ENCODE measurements at places on chromosomes 12 and 14.

- no peak for DNase-seq
Measured at GRCh38 chr14:89336338-89336737, 80.7 kb downstream of the FOXN3 start.

- no peak for DNase-seq
Measured at GRCh38 chr12:105221583-105222283, 14.2 kb downstream of the APPL2 start.

- no peak for DNase-seq
Measured at GRCh38 chr14:102280376-102280962, 24.5 kb downstream of the MOK start.

DNA sequence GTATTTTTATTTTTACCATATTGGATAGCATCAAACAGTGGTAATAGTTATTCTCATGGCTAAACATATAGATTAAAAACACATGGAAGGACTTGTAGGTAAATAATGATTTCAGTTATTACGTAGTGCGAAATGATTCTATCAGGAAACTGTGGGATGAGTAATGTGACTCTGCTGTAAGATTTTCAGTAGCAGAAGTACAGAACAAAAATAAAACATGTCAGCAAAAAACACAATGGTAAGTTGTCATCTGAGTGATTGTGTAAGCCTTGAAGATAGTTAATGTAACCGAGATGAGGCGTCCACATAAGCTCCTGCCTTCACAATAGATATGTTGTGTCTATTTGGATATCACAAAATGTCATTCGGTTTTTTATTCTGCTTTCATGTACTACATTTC lies 99.8 kb downstream of the BORCS5 start:
- no peak for DNase-seq

- no peak for DNase-seq
Measured at GRCh38 chr12:94122591-94122990, 25.8 kb upstream of the PLXNC1 start.

GRCh38 chr12:42485823-42486222 lies 103.7 kb downstream of the PRICKLE1 start:
- no peak for DNase-seq

GRCh38 chr12:132481771-132482745 lies 7.9 kb upstream of the FBRSL1 start:
- no peak for DNase-seq

- no peak for DNase-seq
Measured at GRCh38 chr12:100265732-100266584, 921 bp downstream of the DEPDC4 start.

- no peak for DNase-seq
Measured at GRCh38 chr12:85632390-85632789, 203.8 kb downstream of the RASSF9 start.

GRCh38 chr12:12788131-12788530 lies 2.7 kb downstream of the APOLD1 start:
- DNase-seq, result no peak

GRCh38 chr12:30416631-30417030 lies 279.0 kb downstream of the IPO8 start:
- DNase-seq, result no peak

DNA sequence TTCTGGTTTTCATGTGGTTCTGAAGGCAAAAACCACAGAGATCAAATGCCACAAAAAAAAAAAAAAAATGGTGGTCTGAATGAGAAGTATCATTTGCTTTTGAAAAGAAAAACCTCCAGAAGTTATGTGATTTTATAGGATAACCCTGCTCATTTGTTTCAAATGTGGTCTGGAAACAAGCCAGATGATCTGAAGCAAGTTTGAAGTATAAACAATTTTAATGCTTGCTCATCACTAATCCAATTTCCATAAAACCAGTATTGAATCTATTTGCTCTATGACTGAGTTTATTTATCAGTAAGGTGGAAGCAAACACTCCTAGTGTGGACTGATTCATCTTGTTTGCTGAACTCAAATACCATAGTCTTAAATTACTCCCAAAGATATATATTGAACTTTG lies 407.3 kb upstream of the FLRT2 start:
- DNase-seq, result no peak

- DNase-seq, result no peak
Measured at GRCh38 chr12:61254225-61254624, 1006.0 kb upstream of the USP15 start.

GRCh38 chr12:132651444-132652100 lies 33.0 kb downstream of the P2RX2 start:
- no peak for DNase-seq

DNA sequence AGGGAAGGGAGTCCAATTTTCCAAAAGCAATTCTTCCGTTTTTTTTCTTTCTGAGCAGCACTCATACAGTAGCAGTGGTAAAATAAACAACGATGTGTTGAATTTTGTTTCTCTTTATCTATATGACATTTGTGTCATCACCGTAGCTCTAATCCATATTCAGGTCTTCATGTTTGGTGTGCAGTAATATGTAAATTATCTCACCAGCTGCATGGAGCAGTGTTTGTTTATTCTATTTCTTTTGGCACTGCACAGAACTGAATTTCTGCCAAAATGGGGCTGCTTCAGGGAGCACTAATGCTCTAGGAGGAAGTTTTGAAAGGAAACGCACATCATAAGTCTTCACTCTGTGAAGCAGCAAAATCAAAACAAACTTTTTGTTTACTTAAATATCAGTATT lies 130.0 kb upstream of the NPAS3 start:
- DNase-seq, result no peak

- no peak for DNase-seq
Measured at GRCh38 chr12:64933791-64934190, 109.3 kb downstream of the TBC1D30 start.

GRCh38 chr12:50047693-50048250 lies 9.6 kb upstream of the ASIC1 start:
- DNase-seq, result no peak

- no peak for DNase-seq
Measured at GRCh38 chr12:31999692-32000091, 40.5 kb downstream of the RESF1 start.

DNA sequence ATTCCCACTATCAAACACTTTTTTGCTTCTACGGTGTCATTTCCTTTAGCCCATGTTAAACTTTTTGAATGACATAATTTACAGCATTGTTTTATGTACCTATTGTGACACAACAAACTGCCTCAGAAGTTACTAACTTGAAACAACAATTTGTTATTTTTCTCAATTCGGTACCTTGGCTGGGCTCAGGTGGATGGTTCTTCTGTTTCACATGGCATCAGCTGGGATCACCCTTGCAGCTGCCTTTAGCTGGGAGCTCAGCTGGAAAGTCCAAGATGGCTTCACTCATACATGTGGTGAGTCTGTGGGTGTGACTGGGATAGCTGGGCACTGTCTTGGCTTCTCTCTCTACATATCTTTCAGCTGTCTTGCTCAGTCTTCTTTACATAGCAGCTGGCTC lies 156.0 kb downstream of the GXYLT1 start:
- no peak for DNase-seq

GRCh38 chr14:92652413-92653151 lies 95.8 kb downstream of the LGMN start:
- DNase-seq, result peak; percentile 52

GRCh38 chr14:81256289-81256960 lies 35.7 kb upstream of the GTF2A1 start:
- no peak for DNase-seq

GRCh38 chr14:86639146-86639545 lies 1109.2 kb downstream of the FLRT2 start:
- no peak for DNase-seq

GRCh38 chr14:65411656-65412031 lies 886 bp upstream of the FUT8 start:
- DNase-seq, result peak; percentile 85

DNA sequence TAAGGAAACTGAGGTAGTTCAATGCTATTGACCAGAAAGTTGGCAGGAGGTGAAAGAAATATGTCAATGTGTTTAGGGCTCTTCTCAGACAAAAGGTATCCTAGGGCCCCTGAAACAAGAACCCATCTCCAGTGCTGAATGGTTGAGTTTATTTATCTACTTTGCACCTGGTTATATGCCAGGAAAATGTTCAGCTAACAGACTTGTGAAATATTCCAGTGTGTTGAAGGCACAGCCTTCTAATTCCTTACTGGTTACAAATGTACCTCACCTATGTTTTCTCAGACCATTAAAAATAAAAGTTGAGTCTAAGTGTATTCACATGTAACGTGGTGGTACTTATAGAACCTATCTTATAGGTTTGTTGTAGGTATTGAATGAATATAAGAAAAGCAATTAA lies 511.7 kb upstream of the SEL1L start:
- no peak for DNase-seq

DNA sequence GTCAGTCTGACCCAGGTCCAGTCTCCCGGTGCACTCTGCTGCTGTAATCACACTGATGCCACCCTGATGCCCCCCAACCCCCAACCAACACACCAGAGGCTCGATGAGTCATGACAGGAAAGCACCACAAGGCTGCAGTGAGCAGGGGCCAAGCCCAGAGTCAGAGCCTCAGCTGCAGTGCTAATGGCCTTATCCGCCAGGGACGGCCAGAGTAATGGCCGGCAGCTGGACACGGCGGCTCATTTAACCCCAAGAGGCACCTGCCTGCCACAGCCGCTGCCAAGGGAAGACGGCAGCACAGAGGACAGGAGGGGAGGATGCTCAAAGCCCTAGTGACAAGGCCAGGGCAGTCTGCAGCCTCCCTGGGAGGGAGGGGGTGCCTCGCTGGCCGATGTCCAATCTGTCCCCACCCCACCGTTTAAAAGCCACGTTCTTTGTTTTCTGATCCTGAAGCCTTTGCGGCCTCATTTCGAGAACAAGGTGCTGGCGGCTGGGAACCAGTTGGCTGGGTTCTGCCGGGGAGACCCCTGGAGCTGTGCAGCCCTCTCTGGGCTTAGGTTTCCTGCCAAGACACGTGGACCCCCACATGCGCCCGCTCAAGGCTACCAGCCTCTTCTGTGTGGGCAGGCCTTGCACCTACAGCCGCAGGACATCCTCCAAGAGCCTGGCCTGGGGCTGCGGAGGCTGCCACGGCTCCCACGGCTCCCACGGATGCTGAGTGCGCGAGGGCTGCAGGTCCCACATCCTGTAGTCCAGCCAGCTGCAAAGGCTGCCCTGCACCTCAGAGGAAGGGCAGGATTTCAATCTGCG lies 13.1 kb downstream of the CCDC85C start:
- no peak for DNase-seq

GRCh38 chr12:99213047-99213446 lies 434.5 kb upstream of the GARIN6 start:
- no peak for DNase-seq

DNA sequence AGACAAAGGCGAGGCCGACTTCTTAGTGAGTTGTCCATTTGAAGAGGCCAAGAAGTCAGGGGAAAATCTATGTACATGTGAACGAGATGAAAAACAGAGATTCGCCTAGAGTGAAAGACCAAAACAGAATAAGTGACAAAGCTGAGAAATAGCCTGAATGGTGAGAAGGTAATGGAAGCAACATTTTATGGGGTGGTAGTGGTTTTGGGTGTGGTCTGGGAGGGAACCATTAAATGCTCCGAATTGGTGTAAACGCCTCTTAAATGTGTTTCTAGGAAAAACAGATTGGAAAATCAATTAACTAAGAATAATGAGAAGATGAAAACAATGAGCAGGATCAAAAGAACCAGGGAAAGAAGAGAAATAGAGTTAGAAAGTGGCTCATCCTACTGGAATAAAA lies 83.8 kb upstream of the MANSC4 start:
- no peak for DNase-seq

- no peak for DNase-seq
Measured at GRCh38 chr12:17928708-17929366, 161.2 kb downstream of the RERGL start.

DNA sequence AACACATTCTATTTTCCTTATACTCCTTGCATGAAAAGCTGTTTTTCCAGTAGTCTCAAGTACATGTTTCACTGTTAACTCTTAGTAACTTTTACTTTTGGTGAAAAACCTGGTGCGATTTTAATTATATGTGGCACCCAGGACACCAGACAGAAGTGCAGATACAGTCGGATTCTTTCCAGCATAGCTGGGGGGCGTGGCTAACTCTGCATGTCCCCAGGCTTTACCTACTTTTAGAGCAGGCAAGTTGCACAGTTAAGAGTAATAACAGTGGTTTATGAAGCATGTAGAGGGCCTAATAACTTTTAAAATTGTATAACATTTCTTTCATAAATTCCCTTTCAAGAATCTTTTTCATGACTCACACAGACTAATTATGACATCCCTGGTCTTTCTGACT lies 70.7 kb downstream of the HSD17B6 start:
- DNase-seq, result no peak

DNA sequence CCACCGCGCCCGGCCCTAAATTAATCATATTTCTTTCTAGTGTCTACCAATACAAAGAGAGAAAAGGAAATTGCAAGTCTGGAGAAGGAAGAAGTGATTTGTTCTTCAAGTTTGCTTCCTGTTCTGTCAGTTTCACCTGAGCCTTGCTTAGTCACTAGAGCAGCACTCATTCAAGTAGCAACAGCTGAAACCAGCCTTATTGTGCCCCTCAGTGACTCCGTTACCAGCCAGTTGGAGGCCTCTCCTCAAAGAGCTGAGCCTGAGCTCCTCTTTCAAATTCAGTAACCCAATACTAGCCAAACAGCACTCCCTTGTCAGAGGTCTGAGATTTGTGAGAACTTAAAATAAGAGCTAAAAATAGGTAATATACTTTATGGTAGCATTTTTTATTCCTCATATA lies 17.4 kb downstream of the PAWR start:
- no peak for DNase-seq

DNA sequence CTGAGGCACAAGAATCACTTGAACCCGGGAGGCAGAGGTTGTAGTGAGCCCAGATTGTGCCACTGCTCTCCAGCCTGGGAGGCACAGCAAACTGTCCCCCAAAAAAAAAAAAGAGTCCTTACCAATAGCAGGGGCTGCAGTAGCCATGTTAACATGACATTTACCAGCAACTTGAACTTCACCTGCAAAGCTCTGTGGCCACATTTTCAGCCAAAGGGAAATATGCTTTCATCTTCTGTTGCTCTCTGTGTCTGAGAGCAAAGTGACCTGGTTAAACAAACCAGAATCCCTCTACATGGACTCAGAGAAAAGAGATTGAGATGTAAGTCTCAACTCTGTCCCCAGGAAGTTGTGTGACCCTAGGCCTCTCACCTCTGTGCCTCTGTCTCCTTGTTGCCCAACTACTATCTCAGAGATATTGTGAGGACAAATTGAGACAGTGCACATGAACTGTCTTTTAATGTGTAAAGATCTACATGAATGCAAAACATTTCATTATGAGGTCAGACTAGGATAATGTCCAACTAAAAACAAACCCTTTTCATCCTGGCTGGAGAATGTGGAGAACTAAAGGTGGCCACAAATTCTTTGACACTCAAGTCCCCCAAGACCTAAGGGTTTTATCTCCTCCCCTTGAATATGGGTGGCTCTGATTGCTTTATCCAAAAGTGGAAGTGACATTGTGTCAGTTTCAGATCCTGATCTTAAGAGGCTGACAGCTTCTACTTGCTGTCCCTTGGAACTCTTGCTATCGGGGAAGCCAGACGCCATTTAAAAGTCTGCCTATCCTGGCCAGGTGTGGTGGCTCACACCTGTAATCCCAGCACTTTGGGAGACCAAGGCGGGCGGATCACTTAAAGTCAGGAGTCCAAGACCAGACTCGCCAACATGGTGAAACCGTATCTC lies 24.7 kb upstream of the P2RX4 start:
- no peak for DNase-seq

- DNase-seq, result no peak
Measured at GRCh38 chr12:78038541-78038940, 207.8 kb downstream of the NAV3 start.

Measured in activated CD4-positive, alpha-beta T cell treated with anti-CD3 and anti-CD28 coated beads for 48 hours (primary cell).